Activated T-helper 1 cell treated with anti-CD3 and anti-CD28 coated beads, Interleukin-2, amount 50 U/mL, for 16 hours (primary cell): ENCODE measurements at places on chromosomes 11 and 22.

- no peak for DNase-seq
Measured at GRCh38 chr22:42222140-42222539, 48.3 kb downstream of the TCF20 start.

GRCh38 chr11:27291954-27292636 lies 70.9 kb downstream of the CCDC34 start:
- DNase-seq, result no peak

DNA sequence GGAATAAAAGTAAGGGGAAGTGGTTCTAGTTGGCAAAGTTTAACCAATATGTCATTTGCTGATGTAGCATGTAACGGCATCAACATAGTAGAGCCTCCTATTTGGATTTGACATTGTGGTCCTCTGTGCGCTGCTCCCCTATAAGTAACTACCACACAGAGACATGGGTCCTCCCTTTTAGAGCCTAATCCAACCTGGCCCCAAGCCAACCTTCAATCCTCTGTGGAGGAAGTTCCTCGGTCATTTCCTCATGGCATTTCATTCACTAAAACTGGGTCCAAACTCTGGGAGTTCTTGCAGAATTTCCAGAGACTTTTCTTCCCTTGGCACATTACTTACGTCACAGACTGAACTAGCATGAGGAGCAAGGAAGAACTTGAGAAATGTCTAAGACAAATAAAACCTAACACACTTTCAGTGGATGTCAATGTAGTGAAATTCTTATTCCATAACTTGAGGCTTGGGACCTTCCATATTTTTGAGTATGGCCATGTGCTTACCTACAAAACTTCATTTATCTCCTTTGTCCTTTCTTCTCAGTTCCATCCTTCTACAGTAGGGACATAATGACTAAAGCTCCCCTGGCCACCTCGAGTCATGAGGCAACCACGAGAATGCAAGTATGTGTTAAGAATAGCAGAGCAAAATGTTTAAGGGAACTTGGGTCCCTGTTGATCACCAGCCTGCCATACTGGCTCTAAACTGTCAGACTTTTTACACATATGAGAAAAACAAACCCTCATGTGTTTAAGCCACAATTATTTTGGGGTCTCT lies 34.7 kb downstream of the MMP20 start:
- DNase-seq, result no peak

DNA sequence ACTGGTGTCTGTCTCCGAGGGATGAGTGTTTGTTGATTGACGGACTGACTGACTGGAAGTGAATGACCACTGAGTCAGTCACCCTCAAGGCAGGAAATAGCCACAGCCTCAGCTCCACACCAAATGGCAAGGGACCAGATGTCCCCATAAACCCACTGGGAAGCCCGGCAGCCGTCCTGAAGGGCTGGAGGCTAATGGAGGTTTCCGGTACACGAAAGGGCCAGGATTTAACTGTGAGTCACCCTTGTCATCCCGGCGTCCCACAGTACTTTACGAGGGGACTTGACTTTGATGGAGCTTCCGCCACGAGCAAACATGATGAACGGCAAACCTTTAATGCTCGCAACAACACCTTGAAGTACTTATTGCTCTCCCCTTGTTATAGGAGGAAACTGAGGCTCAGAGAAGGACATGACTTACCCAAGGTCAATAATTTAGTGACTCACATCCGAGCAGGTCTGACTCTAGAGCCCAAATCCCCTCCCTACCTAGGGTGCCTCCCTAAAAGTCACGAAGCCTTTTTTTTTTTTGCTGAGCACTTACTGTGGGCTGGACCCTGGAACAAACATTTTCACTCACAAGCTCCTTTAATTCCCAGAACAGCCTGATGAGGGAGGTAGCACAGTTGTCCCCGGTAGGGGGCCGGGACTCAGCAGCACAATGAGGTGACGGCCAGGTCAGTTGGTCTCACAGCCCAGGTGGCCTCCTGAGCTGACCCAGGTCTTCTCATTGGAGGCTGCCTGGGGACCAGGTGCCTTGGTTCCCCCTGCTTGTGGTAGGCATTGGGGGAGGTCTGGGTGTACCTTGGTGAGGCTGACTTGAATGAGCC lies 25.2 kb upstream of the GCAT start:
- no peak for DNase-seq

GRCh38 chr11:123472236-123472935 lies 42.3 kb downstream of the GRAMD1B start:
- DNase-seq, result no peak

DNA sequence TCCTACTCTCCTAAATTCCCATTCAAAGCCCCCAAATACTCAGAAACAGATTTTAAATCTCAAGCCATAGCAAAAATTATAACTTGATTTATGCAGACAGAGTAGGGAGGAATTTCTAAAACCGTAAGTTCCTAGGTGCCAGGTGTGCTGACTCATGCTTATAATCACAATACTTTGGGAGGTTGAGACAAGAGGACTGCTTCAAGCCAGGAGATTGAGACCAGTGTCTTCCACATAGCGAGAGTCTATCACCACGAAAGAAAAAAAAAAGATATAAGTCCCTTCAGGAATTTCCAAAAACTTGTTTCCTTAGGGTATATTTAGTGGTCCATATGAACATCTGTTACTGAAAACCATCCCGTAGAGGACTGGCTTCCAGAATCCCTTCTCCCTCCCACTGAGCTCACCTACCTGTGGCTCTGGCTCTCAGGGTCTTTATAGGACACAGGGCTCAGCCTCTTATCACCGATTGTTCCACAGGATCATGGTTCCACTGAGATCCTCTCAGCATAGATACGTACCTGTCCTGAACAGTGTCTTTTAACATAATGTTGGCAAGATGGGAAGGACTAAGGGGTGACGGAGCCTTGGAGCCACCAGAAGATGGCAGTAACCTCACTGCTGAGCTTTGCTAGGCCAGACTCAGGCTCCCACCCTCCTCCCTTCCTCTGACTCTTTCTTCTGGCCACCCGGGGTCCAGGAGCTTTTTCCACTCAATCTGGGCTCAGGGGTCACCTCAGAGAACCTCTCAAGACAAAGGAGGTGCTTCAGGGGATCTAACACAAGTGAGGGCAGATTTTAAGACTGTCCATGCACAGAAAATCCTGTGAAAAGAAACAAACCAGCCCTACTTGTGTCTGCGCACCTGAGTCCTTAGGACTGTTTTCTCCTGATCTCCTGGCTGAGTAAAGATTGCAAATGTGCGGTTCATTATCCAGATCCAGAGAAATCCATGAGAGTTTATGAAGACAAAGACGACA lies 117.5 kb upstream of the TOP3B start:
- DNase-seq, result no peak

DNA sequence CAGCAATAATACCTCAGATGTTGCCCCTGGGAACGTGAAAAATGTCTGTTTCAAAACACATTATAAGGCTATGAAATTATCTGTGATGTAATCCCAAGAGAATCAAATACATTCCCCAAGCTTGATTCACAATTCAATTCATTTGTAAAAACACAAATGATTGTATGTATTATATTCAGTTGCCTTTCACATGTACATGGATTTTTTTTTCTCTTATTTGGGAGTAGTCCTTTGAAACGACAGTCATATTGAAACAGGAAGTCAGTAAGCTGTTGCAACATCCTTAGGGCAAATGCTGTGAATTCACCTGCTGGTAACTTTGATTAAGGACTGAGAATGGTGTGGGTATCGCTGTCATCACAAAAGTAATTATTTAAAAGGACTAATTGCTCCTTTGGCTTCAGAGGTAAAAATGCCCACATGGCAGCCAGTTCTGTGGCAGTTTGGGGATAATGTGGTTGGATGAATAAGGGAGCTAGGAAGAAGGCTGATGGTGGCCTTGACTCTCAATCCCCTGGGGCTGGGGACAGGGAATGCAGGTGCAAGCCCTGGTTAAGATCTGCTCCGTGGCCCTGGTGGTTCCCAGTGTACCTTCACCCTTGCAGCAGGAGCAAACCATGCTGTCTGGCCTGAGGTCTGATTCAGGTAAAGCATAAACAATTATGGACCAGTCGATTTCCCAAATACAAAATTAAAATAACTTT lies 13.2 kb downstream of the EHF start:
- no peak for DNase-seq

DNA sequence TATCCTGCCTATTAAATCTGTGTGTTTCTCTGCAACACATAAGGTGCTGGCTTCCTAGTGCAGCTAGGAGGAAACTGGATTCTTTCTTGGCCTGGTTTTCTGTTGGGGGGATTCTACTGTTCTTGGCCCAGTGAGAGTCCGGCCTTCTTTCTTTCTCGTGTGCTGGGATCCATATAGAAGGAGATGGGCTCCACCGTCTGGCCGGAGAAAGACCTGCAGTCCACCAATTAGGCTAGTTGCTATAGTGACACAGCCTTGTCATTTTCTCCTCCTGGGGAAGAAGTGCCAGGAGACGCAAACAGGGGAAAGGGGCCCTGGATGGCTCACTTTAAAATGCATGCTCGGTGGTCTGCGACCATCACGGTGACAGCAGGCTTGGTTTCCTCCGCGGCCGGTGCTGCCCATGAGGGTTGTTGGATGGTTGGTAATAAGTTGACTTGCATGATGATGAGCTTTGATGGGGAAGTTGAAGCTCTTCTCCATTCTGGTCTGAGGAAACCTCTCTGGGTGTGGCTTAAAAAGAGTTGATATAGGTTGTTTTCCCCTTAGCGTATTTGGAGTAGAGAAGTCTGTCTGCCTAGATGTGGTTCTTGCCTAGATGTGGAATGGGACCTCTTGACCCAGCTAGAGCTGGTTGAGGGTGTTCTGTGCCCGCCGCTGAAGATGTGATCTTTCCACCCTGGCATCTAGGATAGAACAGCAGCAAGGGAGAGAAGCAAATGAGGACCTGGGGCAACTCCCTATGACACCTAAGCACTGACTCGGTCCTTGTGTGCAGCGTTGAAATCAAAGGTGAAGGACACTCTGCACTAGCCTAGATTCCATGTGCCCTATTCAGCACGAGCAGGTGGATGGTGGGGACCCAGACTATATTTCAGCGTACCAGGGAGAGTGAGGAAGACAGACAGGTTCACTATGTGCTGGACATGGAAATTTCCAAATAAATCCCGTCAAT lies 1335.0 kb downstream of the BRD1 start:
- DNase-seq, result no peak

GRCh38 chr11:17985517-17985916 lies 27.3 kb downstream of the SERGEF start:
- no peak for DNase-seq

GRCh38 chr11:127470306-127470884 lies 469.8 kb upstream of the KIRREL3 start:
- DNase-seq, result no peak

GRCh38 chr22:36636916-36637315 lies 66.6 kb downstream of the CACNG2 start:
- no peak for DNase-seq
